AG04449 (cell line): ENCODE measurements at places on chromosomes 2 and 18.

- DNase-seq: no peak
Measured at GRCh38 chr18:76452357-76452756, 42.7 kb downstream of the ZNF516 start.

DNA sequence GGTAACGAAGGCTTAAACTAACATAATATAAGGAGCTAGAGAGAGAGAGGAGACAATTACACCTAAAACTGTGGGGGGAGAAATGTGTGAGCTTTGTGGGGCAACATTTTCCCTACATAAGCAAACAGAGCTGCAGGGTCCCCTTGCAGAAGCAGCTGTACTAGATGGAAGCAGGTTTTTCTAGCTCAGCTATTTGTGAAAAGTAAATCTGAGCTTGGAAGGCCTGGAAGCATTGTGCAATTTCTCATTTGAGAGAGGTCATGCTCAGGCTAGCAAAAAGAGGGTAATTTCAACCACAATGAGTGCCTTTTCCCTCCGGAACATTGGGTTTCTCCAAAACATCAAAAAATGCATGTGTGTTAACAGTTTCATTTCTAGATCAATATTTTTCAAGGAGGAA, 130.0 kb downstream of the ARL4C start:
- DNase-seq: no peak

- DNase-seq: no peak
Measured at GRCh38 chr2:204255526-204255925, 289.7 kb upstream of the PARD3B start.

DNA sequence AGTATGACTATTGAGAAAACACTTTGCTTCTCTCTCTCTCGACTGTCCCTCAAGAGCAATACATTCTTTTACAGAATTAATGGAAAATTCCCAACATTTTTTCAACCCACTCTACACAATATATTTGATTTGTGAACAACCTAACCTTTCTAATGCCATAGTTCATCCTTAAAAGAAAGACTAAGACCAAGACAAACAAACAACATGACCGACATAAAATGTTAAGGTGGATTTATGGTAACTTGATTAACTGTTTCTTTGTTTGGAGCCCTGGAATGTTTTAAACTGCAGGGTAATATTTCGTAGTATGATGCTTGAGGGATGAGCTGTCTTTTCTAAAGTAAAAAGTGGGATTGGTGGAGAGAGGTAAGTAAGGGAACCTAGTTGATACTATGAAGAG, 738.2 kb downstream of the MBD2 start:
- DNase-seq: no peak

- no peak for DNase-seq
Measured at GRCh38 chr18:40413160-40413559, 1541.9 kb upstream of the PIK3C3 start.

DNA sequence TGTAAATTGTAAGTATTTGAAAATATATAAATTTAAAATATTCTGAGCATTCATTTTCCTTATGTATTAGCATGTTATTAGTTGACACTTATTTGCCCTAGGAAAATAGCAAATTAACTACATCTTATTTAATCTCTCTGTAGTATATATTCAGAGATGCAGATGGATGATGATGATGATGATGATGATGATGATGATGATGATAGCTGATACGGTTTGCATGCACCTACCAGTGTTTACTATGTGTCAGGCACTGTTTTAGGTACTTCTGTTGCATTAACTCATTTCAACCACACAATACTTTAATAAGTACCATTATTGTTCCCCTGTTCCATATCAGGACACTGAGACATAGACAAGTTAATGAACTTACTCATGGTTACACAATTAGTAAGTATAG, 191.4 kb upstream of the BOD1L2 start:
- no peak for DNase-seq

- no peak for DNase-seq
Measured at GRCh38 chr2:191263050-191263449, 17.8 kb downstream of the MYO1B start.

- DNase-seq: no peak
Measured at GRCh38 chr2:60834270-60834717, 47.1 kb upstream of the REL start.

DNA sequence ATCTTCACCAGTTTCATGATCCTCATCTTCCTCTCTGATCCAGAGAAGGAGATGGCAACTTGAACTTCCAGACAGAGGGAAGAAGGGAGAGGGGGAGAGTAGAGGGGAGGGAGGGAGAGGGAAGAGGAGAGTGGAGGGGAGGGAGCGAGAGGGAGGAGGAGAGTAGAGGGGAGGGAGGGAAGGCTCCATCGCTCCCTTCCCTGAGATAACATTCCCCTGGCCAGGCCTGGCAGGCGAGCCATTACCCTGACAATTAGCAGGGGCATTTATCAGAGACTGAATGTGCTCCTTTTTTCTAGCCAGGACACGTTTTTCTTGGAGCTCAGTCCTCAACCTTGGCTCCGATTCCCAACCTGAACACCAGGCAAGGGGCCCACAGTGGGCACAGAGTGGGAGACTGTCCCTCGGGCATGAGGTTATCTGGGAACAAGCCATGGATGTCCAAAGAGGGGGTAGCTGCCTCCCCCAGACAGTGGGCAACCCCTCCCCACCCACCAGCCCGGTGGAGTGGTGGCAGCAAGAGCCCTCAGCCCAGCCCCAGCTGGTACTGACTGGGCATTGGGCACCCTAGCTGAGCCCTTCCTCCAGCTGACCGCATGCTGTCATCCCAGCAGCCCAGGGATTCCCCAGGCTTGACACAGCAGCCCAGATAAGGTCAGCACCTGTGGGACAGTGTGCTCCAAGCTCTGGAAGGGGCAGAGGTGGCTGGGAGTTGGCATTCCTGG, 81.8 kb downstream of the TNS1 start:
- DNase-seq: no peak
